GM12878 (cell line): ENCODE measurements at places on chromosomes 5 and 9. TPM values are rescaled to one million over a fixed set of nuclear protein-coding genes. Genes with fewer than 3 reads are reported as not detected.

DNA sequence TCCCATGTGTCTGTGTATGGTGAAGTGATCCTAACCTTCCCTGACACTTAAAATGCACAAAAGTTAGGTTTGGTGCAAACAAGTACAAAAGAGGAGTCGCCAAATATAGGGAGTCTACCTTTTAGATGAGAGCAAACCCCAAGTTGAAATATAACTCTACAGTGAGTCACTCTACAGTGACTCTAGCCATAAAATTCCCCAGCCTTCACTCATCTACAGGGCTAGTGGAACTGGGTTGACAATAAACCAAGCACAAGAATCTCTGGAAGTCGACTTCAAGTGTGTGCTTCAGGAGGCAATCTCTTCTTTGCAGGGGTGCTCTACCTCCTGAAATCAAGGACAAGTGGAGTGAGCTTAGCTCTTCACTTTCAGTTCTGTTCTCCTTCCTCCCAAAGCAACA, 3.3 kb downstream of the SHISAL2B start:
- H3K27ac ChIP-seq = no peak overlapping the region
- H3K4me3 ChIP-seq = no peak overlapping the region
- peaks cover 7% of the 10 kb centered on the region for H3K27me3 ChIP-seq
- DNase-seq = no peak
- no peaks in the 10 kb centered on the region for H3K36me3 ChIP-seq

Gene LRRC19
- total RNA-seq = not detected in 2 replicates

DNA sequence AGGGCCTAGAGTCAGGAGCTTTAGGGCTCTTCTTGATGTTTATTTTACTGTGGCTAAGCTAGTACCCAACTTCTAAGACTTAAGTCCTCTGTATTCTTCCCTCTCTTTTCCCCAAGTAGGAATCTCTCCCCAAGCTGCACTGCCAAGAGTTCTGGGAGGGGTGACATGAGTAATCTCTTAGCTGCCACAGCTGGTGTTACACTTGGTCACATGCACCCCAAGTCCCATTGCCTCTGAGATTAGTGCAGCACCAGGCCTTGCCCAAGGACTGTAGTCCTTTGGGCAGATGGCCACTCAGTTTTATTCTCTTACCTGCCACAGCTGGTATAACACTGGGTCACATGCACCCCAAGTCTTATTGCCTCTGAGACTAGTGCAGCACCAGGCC, 114.7 kb upstream of the RIOK2 start:
- no peaks in the 10 kb centered on the region for H3K4me1 ChIP-seq
- no peaks in the 10 kb centered on the region for H3K36me3 ChIP-seq
- no peak overlapping the region for H3K27ac ChIP-seq
- no peak for DNase-seq

DNA sequence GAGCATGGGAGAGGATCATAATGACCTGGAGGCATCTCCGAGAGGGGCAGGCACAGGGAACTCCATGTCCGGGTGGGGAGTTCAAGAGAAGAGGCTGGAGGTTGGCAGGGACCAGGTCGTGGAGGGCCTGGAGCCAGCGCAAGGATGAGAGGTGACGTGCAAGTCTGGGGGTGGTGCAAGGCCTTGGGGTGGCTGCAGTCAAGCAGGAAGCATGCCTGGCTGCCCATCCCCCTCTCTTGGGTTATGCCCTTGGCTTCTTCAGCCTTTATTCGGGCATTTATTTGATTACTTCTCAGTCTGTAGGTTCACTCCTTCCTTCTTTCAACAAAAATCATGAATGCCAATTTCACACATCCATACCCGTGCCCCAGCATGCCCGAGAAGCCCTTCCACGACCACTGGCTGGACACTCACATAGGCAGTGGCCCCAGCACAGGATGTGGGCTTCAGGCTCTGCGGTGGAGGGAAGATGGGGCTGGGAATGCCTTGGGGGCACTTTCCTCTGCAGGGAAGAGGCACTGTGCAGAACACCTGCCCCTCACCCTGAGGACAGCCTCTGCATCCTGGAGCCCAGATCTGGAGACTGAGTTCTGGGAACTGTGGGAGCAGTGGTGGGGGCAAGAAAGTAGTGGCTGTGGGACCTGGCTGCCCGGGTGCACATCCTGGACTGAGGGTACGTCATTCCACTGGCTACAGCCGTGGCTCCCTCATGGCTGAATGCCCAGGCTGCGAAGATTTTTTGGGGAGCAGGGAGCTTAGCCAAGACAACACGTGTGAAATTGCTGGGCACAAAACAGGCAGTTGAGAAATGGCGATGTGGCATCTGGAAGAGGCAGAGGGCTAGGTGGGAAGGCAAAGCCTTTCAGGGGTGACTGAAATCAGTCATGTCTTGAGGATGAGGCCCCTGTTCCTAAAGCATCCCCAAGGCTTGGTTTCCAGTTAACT, 38.6 kb downstream of the CRB2 start:
- H3K36me3 ChIP-seq = no peaks in the 10 kb centered on the region
- no peaks in the 10 kb centered on the region for H3K27me3 ChIP-seq
- no peak for DNase-seq
- H3K4me3 ChIP-seq = no peak overlapping the region
- H3K27ac ChIP-seq = no peak overlapping the region

- no peak overlapping the region for H3K27ac ChIP-seq
- H3K4me3 ChIP-seq = no peak overlapping the region
- no peaks in the 10 kb centered on the region for H3K36me3 ChIP-seq
- no peaks in the 10 kb centered on the region for H3K27me3 ChIP-seq
- no peaks in the 10 kb centered on the region for H3K4me1 ChIP-seq
Observed at GRCh38 chr5:7589800-7590199, 193.9 kb downstream of the ADCY2 start.

- H3K4me3 ChIP-seq = no peak overlapping the region
- no peaks in the 10 kb centered on the region for H3K36me3 ChIP-seq
- no peak overlapping the region for H3K27ac ChIP-seq
- H3K27me3 ChIP-seq = peaks cover 2% of the 10 kb centered on the region
- DNase-seq = no peak
Observed at GRCh38 chr9:134619448-134619982, 22.1 kb upstream of the COL5A1 start.

DNA sequence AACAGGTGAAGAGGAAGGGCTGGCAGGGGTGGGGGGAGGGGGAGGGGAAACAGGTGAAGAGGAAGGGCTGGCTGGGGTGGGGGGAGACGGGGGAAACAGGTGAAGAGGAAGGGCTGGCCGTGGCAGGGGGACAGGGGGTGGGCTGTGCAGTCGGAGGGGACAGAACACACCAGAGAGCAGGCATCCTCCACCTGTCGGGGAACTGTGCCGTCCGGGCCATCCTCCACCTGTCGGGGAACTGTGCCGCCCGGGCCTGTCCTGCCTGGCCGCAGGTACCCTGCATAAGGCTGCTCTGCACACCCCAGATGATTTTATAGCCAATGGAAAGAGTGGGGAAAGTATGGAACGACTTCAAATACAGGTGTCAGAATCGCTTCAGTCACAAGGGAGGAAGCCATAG, 32.5 kb upstream of the PPP1R26 start:
- no peak overlapping the region for H3K27ac ChIP-seq
- no peak overlapping the region for H3K4me3 ChIP-seq
- H3K4me1 ChIP-seq = no peaks in the 10 kb centered on the region
- no peaks in the 10 kb centered on the region for H3K36me3 ChIP-seq
- no peaks in the 10 kb centered on the region for H3K27me3 ChIP-seq

GRCh38 chr9:3793971-3794383, 268.2 kb upstream of the RFX3 start:
- no peaks in the 10 kb centered on the region for H3K4me1 ChIP-seq
- no peak overlapping the region for H3K4me3 ChIP-seq
- no peaks in the 10 kb centered on the region for H3K36me3 ChIP-seq
- no peak overlapping the region for H3K27ac ChIP-seq
- no peaks in the 10 kb centered on the region for H3K27me3 ChIP-seq

- H3K36me3 ChIP-seq = no peaks in the 10 kb centered on the region
- H3K4me3 ChIP-seq = no peak overlapping the region
- no peak for DNase-seq
- no peaks in the 10 kb centered on the region for H3K4me1 ChIP-seq
Observed at GRCh38 chr5:171168171-171168570, 140.9 kb upstream of the TLX3 start.

GRCh38 chr5:1853531-1853930, 29.2 kb downstream of the IRX4 start:
- H3K4me1 ChIP-seq = no peaks in the 10 kb centered on the region
- H3K27ac ChIP-seq = no peak overlapping the region
- H3K36me3 ChIP-seq = no peaks in the 10 kb centered on the region

Gene CWC27
- total RNA-seq = 30.4 and 31.1 TPM in 2 replicates

- no peak for DNase-seq
- no peak overlapping the region for H3K27ac ChIP-seq
- H3K36me3 ChIP-seq = no peaks in the 10 kb centered on the region; the same call in 1 of the 2 replicates
Observed at GRCh38 chr5:107496466-107496865, 174.3 kb downstream of the EFNA5 start.

- H3K4me1 ChIP-seq = peaks cover 3% of the 10 kb centered on the region; the same call in 1 of the 2 replicates
- H3K4me3 ChIP-seq = peak overlapping the region; percentile 84
- no peak for DNase-seq
- no peaks in the 10 kb centered on the region for H3K27me3 ChIP-seq
- no peaks in the 10 kb centered on the region for H3K36me3 ChIP-seq
Observed at GRCh38 chr5:163504079-163504931, 1.1 kb upstream of the MAT2B start.

Gene SLC34A3
- not detected in 2 replicates for total RNA-seq

DNA sequence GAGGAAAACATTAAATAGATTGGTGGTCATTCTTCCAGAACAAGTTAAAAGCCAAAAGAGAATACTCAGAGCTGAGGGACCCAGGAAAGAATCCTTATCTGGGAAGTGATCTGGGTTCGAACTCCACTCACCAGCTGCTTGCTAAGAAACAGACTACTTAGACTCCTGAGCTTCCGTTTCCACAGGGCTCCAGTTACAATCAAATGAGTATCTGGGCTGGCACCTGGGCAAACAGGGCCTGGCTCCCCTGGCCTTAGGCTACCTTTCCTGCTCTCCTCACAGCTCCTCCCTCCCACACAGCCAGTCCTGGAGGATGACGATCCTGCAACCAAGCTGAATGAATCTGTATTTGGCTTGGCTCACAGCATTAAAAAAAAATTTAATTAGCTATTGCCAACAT, 2.5 kb downstream of the MAPK9 start:
- no peak for DNase-seq
- H3K27ac ChIP-seq = no peak overlapping the region
- peaks cover 6% of the 10 kb centered on the region for H3K4me1 ChIP-seq
- H3K27me3 ChIP-seq = no peaks in the 10 kb centered on the region
- H3K36me3 ChIP-seq = peaks cover 9% of the 10 kb centered on the region

Gene PCDHGA8
- not detected in 2 replicates for total RNA-seq

DNA sequence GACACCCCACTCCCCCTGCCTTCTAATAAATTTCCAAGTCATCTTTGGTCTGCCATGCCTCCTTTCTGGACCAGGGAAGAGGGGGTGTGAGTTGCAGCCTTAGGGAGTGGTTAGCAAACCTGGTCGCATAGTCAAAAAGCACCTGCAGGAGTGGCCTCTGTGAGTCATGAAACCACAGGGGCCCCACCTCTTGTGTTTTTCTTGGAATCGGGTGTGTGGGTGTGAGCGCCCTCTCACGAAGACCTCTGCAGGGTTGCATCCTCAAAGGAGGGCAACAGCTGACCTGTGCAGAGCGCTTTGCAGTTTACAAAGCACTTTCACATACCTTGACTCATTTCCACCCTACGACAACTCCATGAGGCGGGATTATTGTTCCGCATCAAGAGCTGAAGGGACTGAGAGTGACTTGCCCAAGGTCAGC, 36.8 kb upstream of the TEX48 start:
- peaks cover 7% of the 10 kb centered on the region; the same call in 1 of the 2 replicates for H3K4me1 ChIP-seq
- no peaks in the 10 kb centered on the region for H3K36me3 ChIP-seq
- no peak overlapping the region for H3K4me3 ChIP-seq
- no peak for DNase-seq
- peaks cover 4% of the 10 kb centered on the region for H3K27me3 ChIP-seq
- no peak overlapping the region for H3K27ac ChIP-seq

DNA sequence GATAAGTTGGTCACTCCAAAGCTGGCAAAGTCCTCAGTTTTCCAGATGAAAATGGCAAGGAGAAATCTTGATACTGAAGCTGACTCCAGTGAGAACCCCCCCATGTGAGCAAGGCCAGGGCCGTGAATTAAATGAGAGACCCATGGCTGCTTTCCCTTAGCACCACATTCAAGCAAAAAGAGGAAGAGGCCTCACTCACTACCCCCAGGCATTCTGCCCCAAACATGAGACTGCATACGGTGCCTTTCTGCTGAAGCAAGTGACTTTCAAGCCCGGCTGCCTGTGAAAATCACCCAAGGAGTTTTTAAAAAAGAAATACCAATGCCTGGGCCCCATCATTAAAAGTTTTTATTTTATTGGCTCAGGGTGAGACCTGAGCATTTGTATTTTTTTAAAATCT, 66.9 kb downstream of the TMEM252 start:
- H3K4me3 ChIP-seq = no peak overlapping the region
- DNase-seq = no peak
- peaks cover 6% of the 10 kb centered on the region; the same call in 1 of the 2 replicates for H3K27me3 ChIP-seq
- H3K36me3 ChIP-seq = no peaks in the 10 kb centered on the region
- H3K27ac ChIP-seq = no peak overlapping the region
- no peaks in the 10 kb centered on the region for H3K4me1 ChIP-seq

DNA sequence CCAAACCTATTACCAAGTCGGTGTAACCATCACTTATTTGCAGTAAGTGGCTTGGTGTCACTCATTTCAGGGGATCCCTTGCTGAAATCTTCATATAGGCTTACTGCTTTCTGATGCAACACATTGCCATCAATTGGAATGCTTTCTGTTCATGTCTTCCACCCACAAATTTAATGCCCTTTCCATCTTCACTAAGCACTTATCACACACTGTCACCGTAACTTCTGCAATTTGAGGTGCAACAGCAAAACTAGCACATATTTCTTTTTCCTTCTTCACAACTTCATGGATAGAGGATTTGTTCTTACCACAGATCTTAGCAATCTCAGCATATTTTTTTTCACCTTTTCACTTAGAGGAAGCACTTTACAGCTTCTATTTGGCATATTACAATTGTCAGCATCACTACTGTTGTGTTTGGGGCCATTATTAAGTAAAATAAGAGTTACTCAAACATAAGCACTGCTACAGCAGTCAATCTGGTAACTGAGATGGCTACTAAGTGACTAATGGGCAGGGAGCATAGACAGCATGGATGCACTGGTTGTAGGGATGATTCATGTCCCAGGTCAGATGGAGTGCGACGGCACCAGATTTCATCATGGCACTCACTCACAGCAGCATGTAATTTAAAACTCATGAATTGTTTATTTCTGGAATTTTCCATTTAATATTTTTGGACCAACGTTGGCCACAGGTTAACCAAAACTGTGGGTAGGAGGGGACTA, 70.1 kb downstream of the PIP5K1B start:
- no peak overlapping the region for H3K4me3 ChIP-seq
- H3K36me3 ChIP-seq = no peaks in the 10 kb centered on the region
- H3K27ac ChIP-seq = no peak overlapping the region
- H3K27me3 ChIP-seq = no peaks in the 10 kb centered on the region

GRCh38 chr5:55220433-55221185, 6.5 kb downstream of the MCIDAS start:
- no peak overlapping the region; the same call in 1 of the 2 replicates for H3K4me3 ChIP-seq
- H3K27me3 ChIP-seq = peaks cover 44% of the 10 kb centered on the region
- no peak for DNase-seq
- H3K4me1 ChIP-seq = peaks cover 3% of the 10 kb centered on the region; the same call in 1 of the 2 replicates
- H3K36me3 ChIP-seq = no peaks in the 10 kb centered on the region
- H3K27ac ChIP-seq = no peak overlapping the region
